Right renal cortex interstitium (tissue), 3 donors: ENCODE measurements at places on chromosomes 7 and 10. TPM values are rescaled to one million over a fixed set of nuclear protein-coding genes. Genes with fewer than 3 reads are reported as not detected.

Gene SDK1
- 7.5 TPM for polyA plus RNA-seq

Gene BTBD16
- polyA plus RNA-seq: 0.60 TPM

Gene HOXA4
- polyA plus RNA-seq: 22.5 TPM

Gene AKR1C3
- polyA plus RNA-seq: 63.2 TPM

Gene NPTX2
- 3.6 TPM for polyA plus RNA-seq

Gene JMJD1C
- 112 TPM for polyA plus RNA-seq

Gene DGKB
- 2.7 TPM for polyA plus RNA-seq

Gene ASB10
- not detected for polyA plus RNA-seq

Gene ASAH2B
- 10.1 TPM for polyA plus RNA-seq

Gene GIMAP4
- 33.5 TPM for polyA plus RNA-seq

Gene NEUROD6
- not detected for polyA plus RNA-seq

Gene COL26A1
- polyA plus RNA-seq: 20.8 TPM

Gene FAM25C
- polyA plus RNA-seq: not detected

Gene ZNF479
- not detected for polyA plus RNA-seq

Gene GNGT1
- polyA plus RNA-seq: 0.24 TPM

Gene MUC12
- 0.42 TPM for polyA plus RNA-seq

Gene PHKG1
- 0.90 TPM for polyA plus RNA-seq

Gene CAV2
- 31.7 TPM for polyA plus RNA-seq
